Activated CD4-positive, alpha-beta T cell treated with anti-CD3 and anti-CD28 coated beads for 36 hours (primary cell): ENCODE measurements at places on chromosomes 6 and 20. TPM values are rescaled to one million over a fixed set of nuclear protein-coding genes. Genes with fewer than 3 reads are reported as not detected.

- no peak for DNase-seq
Observed at GRCh38 chr6:169943241-169944060, 192.0 kb downstream of the ERMARD start.

DNA sequence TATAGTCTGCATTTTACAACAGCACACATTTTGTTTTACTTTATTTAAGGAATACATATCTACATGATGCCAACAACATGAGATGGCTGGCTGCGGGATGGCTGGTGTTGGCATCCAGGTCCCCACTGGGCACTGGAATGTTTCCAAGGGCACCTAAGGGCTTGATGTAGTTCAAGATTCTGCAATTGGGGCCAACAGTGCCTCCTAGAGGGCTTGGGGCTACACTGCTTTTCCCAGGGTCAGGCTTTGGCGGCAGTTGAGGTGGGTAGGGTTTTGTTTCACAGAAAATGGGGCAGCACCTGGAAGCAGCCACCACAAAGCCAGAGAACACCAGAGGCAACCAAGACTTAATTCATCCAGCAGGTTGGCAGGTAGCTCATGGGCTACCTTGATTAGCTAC is 202.2 kb upstream of the PRND start:
- DNase-seq, result peak; percentile 58

- no peak for DNase-seq
Observed at GRCh38 chr20:3678856-3679720, 2.7 kb downstream of the ADAM33 start.

- DNase-seq, result no peak
Observed at GRCh38 chr6:63624091-63624490, 11.5 kb upstream of the PHF3 start.

DNA sequence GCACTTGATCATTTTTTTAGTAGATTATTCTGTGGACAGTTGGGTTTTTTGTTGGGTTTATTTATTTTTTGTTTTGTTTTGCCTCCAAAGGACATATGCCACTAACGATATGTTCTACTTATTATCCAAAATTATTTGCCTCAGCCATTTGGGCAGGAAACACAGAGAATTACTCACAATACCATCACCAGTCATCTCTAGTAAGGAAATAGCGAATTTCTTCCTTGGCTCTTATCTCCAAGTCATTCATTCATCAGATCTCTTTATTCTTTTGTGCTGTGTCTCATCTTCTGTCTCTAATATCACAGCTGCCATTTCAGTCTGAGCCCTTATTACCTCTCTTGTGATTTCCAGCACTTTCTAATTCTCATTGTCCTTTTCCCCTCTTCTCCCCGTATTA is 130.4 kb upstream of the SMLR1 start:
- no peak for DNase-seq

GRCh38 chr6:15533379-15534026 is 129.3 kb downstream of the DTNBP1 start:
- no peak for DNase-seq

FAM83B gene
- total RNA-seq, result not detected

TREM1 gene
- total RNA-seq, result 0.62 TPM

ULBP1 gene
- 5.0 TPM for total RNA-seq

RHAG gene
- not detected for total RNA-seq
